Calu3 (cell line): ENCODE measurements at places on chromosomes 3 and 15. TPM values are rescaled to one million over a fixed set of nuclear protein-coding genes. Genes with fewer than 3 reads are reported as not detected.

- H3K36me3 ChIP-seq = no peaks in the 10 kb centered on the region
- H3K4me3 ChIP-seq = no peak overlapping the region
- peaks cover 41% of the 10 kb centered on the region for H3K27me3 ChIP-seq
- peaks cover 9% of the 10 kb centered on the region for H3K4me1 ChIP-seq
Observed at GRCh38 chr15:42584031-42584765, 8.8 kb downstream of the STARD9 start.

DNA sequence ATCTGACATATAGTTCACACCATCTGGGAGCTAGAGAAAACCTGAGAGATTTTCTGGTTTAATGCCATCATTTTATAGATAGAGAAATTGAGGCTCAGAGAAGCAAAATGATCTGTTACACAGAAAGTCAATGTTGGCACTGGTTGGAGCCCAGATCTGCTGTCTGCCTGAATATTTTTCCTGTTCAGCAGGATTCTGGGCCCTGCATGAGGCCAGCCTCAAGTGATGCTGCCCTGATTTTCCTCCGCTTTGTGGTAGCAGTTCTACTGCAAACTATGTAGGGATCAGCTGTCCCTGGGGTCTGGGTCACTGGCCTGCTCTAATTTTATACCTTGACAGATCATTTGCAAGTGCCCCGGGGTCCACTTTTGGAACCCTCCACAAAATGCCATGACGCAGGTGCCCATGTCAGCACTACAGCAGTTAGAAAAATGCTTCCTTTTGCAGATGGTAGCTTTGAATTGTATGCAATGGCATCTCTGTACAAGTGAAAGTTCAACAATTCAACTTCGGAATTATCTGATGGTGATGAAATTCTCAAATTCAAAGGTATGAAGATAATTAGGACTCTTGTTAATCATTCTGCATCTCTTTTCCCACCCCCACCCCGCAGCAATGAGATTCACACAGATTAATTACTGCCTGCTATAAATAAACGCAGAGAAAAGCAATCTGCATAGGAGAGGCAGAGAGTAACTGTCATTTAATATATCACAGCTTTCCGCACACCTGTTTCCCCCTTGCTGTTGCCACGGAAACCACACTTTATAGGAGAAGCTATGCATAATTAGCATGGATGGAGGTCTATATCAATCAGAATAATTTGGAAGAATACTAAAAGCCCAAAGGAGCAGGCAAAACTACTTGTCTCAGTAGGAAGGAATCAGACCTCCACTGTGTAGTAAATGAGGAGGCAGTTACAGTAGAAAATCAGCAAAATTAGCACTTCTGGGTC, 222.6 kb downstream of the PDCD6IP start:
- no peak for DNase-seq
- peaks cover 41% of the 10 kb centered on the region for H3K27me3 ChIP-seq
- H3K4me1 ChIP-seq = no peaks in the 10 kb centered on the region
- no peak overlapping the region for H3K4me3 ChIP-seq
- H3K36me3 ChIP-seq = no peaks in the 10 kb centered on the region

- H3K27ac ChIP-seq = no peak overlapping the region
- H3K4me1 ChIP-seq = no peaks in the 10 kb centered on the region
- no peaks in the 10 kb centered on the region for H3K27me3 ChIP-seq
- H3K4me3 ChIP-seq = no peak overlapping the region
- H3K36me3 ChIP-seq = no peaks in the 10 kb centered on the region
Observed at GRCh38 chr3:97612632-97613031, 151.9 kb upstream of the ARL6 start.

DNA sequence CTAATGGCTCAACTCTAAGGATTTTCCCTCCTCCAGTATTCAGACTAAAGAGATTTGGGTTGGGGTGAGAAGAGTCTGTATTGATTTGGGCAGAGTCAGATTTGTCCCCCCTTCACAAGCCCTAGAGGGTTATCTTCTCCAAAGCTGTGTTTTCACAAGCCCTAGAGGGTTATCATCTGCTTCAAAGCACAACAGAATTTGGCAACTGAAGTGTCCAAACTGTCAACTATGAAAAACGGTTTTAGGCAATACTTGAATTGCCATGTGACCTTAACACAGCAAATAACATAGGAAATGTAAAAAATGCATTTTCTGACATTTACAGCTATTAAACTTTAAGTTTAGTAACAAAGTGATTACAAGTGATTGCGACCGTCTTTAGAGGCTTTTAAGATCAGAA, 119.9 kb downstream of the IMPG2 start:
- no peak overlapping the region for H3K27ac ChIP-seq
- no peak overlapping the region for H3K4me3 ChIP-seq
- H3K36me3 ChIP-seq = no peaks in the 10 kb centered on the region

- H3K27me3 ChIP-seq = no peaks in the 10 kb centered on the region
- H3K27ac ChIP-seq = peak overlapping the region; percentile 70
- H3K4me1 ChIP-seq = peaks cover 59% of the 10 kb centered on the region
- H3K4me3 ChIP-seq = peak overlapping the region; percentile 22
- H3K36me3 ChIP-seq = no peaks in the 10 kb centered on the region
Observed at GRCh38 chr15:63348392-63348791, 33.3 kb downstream of the CA12 start.

GRCh38 chr3:151012753-151013152, 40.2 kb upstream of the CLRN1 start:
- no peak overlapping the region for H3K4me3 ChIP-seq
- no peaks in the 10 kb centered on the region for H3K36me3 ChIP-seq
- no peaks in the 10 kb centered on the region for H3K4me1 ChIP-seq
- H3K27ac ChIP-seq = no peak overlapping the region
- no peak for DNase-seq

The AADACL2 gene
- total RNA-seq = not detected in 2 replicates

The CPEB1 gene
- 5.3 and 7.6 TPM in 2 replicates for total RNA-seq

The CD47 gene
- total RNA-seq = 174 and 216 TPM in 2 replicates

The CATSPER2 gene
- total RNA-seq = 2.1 and 4.0 TPM in 2 replicates
